Upper lobe of right lung (tissue), 1 donor: ENCODE measurements at places on chromosomes 12 and 14.

DNA sequence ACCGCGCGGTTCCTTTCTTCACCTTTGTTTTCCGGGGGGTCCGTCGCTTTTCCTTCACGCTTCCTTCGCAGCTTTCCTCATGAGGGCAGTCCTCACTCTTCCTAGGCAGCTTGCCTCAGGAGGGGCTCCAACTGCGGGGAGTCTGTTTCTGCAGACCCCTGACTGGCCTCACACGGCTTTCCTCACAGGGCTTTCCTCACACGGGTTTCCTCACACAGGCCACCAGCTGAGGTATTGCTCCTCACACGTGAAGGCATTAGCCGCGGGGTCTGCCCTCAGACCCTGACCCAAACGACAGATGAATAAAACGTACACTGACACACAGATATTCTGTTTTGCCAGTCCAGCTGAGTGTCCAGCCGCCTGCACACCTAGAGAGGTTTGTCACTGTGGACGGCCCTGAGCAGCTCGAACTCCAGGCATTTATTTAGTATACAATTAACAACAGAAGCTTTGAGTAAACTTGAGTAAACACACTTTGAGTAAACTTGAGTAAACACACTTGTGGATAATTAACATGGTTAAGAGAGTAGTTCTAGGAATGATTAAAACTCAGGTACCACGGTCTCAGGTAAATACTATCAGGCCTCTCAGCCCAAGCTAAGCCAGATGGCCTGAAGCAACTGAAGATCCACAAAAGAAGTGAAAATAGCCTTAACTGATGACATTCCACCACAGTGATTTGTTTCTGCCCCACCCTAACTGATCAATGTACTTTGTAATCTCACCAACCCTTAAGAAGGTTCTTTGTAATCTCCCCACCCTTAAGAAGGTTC, 16.1 kb upstream of the LYZ start:
- DNase-seq, result peak; percentile 65

- no peak for DNase-seq
These were observed 16.5 kb downstream of the P2RX4 start for GRCh38 chr12:121226399-121226798.

DNA sequence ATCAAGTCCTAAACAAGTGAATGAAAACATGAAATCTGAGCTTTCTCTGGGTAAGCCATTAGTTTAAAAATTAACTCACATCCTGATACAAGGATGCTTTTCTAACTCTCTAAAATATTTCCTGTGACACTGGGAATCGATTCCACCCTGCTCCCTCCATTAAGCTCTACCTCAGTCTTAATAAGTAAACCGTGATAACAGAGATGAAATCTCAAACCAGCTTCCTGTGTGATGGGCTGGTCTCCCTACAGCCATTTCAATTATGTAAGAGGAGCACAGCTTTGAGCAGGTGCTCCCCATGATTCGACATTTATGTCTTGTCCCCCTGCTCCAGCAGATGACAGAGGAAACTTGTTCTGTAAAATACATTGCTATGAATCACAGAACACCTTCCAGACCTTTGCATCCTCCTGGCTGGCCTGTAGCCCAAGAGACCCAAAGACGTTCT, 59.0 kb downstream of the GAS2L3 start:
- no peak for DNase-seq

GRCh38 chr12:20483776-20484175, 115.4 kb downstream of the PDE3A start:
- no peak for DNase-seq

DNA sequence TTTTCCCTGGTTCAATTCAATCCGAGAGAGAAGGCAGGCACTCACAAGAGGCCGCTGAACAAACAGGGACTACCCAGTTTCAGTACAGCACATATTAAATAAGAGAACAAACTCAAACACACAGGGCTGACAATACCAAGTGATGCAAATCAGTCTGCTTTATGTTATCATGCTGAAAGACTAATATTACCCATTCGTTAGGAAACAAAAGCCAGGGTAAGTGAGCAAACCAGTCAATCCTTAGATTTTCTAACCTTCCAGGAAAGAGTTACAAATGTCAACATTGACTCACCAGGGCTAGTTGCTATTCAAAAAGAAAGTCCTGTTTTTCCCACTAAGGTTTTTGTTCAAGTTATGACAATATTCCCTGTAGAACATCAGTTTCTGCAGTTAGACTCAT, 246.2 kb downstream of the C12orf42 start:
- no peak for DNase-seq

DNA sequence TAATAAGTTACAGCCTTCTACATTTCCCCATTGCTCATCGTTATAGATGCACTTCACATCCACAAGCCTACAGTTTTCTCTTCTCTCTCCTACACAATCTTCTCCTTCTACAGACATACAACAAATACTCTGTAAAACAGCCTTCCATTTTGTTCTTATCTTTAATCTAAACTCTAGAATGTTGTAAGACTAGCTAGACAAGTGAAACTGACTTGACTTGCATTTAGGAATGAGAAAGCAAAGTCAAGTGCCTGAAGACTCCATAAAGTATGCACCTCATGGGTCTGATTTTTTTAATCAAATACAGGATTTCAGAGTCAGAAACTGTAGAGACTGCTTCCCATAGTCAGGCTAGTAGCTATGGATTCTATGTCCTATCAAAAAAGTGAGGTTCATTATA, 190.3 kb downstream of the KLHL28 start:
- no peak for DNase-seq

- no peak for DNase-seq
These were observed 219.9 kb downstream of the AACS start for GRCh38 chr12:125284945-125285685.

- no peak for DNase-seq
These were observed 993.3 kb upstream of the TMEM132C start for GRCh38 chr12:127273626-127274025.
